Muscle of arm (tissue), 14 donors: ENCODE measurements at places on chromosomes 2 and 18. TPM values are rescaled to one million over a fixed set of nuclear protein-coding genes. Genes with fewer than 3 reads are reported as not detected.

- DNase-seq, result no peak
Observed at GRCh38 chr2:125839945-125840344, 816.0 kb upstream of the GYPC start.

DNA sequence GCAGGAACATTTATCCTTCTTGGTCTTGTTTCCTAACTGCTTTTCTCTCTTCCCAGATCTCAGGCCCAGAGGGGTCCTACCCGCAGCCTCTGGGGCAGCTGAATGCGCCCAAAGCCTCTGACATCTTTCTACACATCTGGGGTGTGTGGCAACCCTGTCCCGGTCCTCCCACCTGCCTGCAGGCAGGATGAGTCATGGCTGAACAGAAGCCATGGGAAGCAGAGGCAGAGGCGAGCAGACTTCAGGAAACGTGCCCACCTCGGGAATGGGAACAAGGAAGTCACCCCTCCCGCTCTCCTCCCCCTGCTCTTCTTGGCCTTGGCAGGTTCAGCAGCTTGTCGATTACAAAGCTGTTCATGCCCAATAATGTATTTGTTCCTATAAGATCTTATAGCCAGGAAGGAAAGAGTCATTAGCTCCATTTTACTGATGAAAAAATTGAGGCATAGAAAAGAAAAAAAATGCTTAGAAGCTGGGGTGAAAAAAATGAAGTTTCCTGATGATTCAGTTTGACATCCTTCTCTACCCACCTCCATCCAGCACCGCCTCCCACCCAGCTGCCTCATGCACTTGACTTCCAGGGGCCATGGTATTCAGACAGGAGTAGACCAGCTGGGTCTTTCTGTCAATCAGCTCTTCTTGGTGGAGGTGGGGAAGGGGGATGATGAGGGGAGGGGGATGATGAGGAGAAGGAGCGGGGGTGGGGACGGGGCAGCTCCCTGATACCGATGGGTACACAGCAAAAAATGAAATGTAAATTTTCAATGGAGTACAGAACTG, 10.4 kb upstream of the KCNF1 start:
- DNase-seq, result no peak

GRCh38 chr2:229443141-229443540, 172.1 kb upstream of the PID1 start:
- no peak for DNase-seq

GRCh38 chr2:135094508-135094907, 42.4 kb downstream of the RAB3GAP1 start:
- no peak for DNase-seq

Gene TACR1
- polyA plus RNA-seq, result 0.78 TPM

Gene APOB
- polyA plus RNA-seq, result 1.0 TPM

Gene ERMN
- not detected for polyA plus RNA-seq

Gene CXCR4
- 39.5 TPM for polyA plus RNA-seq
